ENCODE measurements at places on chromosomes 11 and 22.

- no peak overlapping the region for H3K4me3 ChIP-seq
- H3K4me1 ChIP-seq = peaks cover 36% of the 10 kb centered on the region
- no peaks in the 10 kb centered on the region for H3K27me3 ChIP-seq
Observed at GRCh38 chr11:128208329-128209137, 378.8 kb downstream of the ETS1 start.

DNA sequence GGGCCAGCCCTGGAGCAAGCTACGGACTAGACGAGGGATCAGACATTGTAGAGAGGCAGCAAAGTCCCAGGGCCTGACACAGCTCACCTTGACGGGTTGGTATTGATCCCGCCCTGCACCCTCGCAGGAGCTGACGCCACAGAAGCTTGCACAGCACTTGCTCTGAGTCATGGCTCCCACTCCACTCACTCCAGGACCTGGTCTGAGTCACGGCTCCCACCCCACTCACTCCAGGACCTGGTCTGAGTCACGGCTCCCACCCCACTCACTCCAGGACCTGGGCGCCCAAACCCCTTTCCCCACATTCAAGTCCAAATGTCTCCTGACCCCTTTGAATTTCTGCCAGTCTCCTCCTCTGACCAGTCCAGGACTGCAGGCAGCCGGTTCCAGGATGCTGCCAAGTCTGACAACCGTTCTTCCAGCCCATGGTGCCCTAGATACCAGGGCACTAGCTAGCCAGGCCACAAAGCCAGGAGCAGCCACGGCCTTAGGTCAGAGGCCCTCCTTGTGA, 6.0 kb upstream of the PNPLA5 start:
- H3K4me3 ChIP-seq = no peak overlapping the region
- no peaks in the 10 kb centered on the region for H3K4me1 ChIP-seq
- H3K36me3 ChIP-seq = no peaks in the 10 kb centered on the region

GRCh38 chr11:128469220-128469619, 118.1 kb downstream of the ETS1 start:
- no peak for DNase-seq
- no peak overlapping the region for H3K4me3 ChIP-seq
- H3K36me3 ChIP-seq = peaks cover 36% of the 10 kb centered on the region

- DNase-seq = no peak
- peaks cover 51% of the 10 kb centered on the region for H3K27me3 ChIP-seq
- H3K4me1 ChIP-seq = no peaks in the 10 kb centered on the region
- no peak overlapping the region for H3K4me3 ChIP-seq
- H3K27ac ChIP-seq = no peak overlapping the region
Observed at GRCh38 chr11:79100093-79100910, 340.5 kb downstream of the TENM4 start.

DNA sequence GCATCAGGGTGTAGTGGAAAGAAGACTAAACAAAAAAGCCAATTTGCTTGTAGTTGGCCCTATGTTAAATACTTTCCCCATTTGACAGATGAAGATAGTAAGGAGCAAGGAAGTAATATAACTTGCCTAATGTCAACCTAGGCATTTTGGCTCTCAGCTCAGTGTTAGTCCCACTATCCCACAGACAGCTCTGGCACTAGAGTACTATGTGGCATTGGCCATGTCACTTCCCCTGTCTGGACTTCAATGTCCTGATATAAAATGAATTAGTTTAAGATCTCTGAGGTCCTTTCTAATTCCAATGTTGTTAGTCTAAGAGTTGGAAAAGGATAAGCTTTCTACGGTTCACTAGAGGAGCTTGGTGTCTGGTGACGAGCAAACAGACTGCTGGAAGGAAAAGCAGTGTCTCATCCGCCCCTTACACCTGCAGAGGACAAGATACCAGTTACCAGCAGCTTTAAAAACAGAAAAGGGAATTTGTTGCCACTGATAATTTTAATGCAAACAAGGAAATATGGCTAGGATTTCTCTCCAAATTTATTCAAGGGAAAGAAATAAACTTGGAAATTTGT, 92.5 kb downstream of the RELT start:
- no peak for DNase-seq
- no peaks in the 10 kb centered on the region for H3K36me3 ChIP-seq
- H3K4me1 ChIP-seq = peaks cover 66% of the 10 kb centered on the region
- no peak overlapping the region for H3K4me3 ChIP-seq
- H3K27ac ChIP-seq = peak overlapping the region; percentile 73

DNA sequence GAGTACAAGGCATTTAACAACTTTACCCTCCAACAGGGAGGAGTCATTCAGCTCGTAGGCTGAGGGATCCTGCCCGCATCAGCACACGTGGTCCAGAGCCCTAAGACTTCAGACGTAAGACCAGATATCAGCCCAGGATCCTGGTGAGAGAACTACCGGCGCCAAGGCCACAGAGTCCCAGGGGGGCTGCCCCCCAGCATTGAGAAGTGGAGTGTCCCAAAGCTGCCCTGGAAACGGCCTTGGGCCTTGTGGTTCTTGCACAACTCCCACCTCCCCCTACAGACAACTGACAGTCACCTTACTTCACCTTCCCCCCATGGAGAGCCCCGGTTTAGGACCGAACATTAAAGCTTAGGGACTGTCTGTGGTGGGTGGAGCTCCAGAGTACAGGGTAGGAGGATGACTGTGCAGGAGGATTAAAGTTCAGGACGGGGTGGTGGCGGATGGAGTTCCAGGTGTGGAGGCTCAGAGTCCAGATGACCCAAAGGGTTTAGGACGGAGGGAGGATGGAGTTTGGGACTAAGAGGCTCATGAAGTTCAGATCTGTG, 1.0 kb downstream of the C11orf91 start:
- peak overlapping the region; percentile 69 for H3K4me3 ChIP-seq
- H3K27ac ChIP-seq = peak overlapping the region; percentile 89
- DNase-seq = no peak
- no peaks in the 10 kb centered on the region for H3K36me3 ChIP-seq
- peaks cover 97% of the 10 kb centered on the region for H3K4me1 ChIP-seq

GRCh38 chr11:47308050-47308823, 38.3 kb downstream of the MADD start:
- peaks cover 91% of the 10 kb centered on the region for H3K36me3 ChIP-seq
- H3K27ac ChIP-seq = peak overlapping the region; percentile 90
- H3K4me1 ChIP-seq = peaks cover 34% of the 10 kb centered on the region
- no peaks in the 10 kb centered on the region for H3K27me3 ChIP-seq

- no peak overlapping the region for H3K4me3 ChIP-seq
- H3K27ac ChIP-seq = no peak overlapping the region
- H3K4me1 ChIP-seq = no peaks in the 10 kb centered on the region
Observed at GRCh38 chr11:113555071-113555619, 79.9 kb upstream of the DRD2 start.

- H3K4me1 ChIP-seq = peaks cover 16% of the 10 kb centered on the region
- H3K27me3 ChIP-seq = peaks cover 37% of the 10 kb centered on the region
- no peak for DNase-seq
- no peak overlapping the region for H3K4me3 ChIP-seq
- no peak overlapping the region for H3K27ac ChIP-seq
Observed at GRCh38 chr22:42345458-42345857, 75.0 kb upstream of the TCF20 start.

- no peaks in the 10 kb centered on the region for H3K27me3 ChIP-seq
- peak overlapping the region; percentile 92 for H3K27ac ChIP-seq
- peaks cover 74% of the 10 kb centered on the region for H3K36me3 ChIP-seq
Observed at GRCh38 chr11:112085822-112086421, 634 bp downstream of the TIMM8B start.

GRCh38 chr11:114027926-114028325, 31.6 kb upstream of the ZBTB16 start:
- no peaks in the 10 kb centered on the region for H3K36me3 ChIP-seq
- H3K4me3 ChIP-seq = no peak overlapping the region
- H3K27ac ChIP-seq = no peak overlapping the region
- H3K27me3 ChIP-seq = no peaks in the 10 kb centered on the region

- peaks cover 83% of the 10 kb centered on the region for H3K4me1 ChIP-seq
- DNase-seq = no peak
- H3K27me3 ChIP-seq = no peaks in the 10 kb centered on the region
- no peak overlapping the region for H3K4me3 ChIP-seq
- H3K36me3 ChIP-seq = no peaks in the 10 kb centered on the region
Observed at GRCh38 chr22:40054486-40054885, 59.7 kb downstream of the FAM83F start.

GRCh38 chr11:64510759-64511158, 80.3 kb upstream of the SLC22A12 start:
- no peak for DNase-seq
- peaks cover 96% of the 10 kb centered on the region for H3K27me3 ChIP-seq
- no peak overlapping the region for H3K27ac ChIP-seq
- H3K4me1 ChIP-seq = no peaks in the 10 kb centered on the region
- H3K36me3 ChIP-seq = no peaks in the 10 kb centered on the region

DNA sequence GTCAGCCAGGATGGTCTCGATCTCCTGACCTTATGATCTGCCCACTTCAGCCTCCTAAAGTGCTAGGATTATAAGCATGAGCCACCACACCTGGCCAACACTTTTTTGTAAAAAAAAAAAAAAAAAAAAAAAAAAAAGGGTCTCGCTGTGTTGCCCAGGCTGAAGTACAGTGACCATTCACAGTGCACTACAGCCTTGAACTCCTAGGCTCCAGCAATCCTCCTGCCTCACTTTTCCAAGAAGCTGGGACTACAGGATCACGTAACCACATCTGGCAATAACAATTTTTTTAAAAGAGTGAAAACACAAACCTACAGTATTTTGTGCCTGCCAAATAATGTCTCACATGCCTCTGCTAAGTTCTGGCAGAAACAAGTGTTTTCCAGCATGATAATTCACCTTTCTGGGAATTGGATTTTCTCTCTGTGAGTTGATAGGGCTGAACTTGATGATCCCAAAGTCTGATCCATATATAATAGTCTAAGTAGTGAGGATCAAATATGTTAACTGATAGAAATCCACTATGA, 30.6 kb downstream of the ADORA2A start:
- no peaks in the 10 kb centered on the region for H3K27me3 ChIP-seq
- H3K36me3 ChIP-seq = no peaks in the 10 kb centered on the region
- peaks cover 55% of the 10 kb centered on the region for H3K4me1 ChIP-seq
- DNase-seq = no peak
- peak overlapping the region; percentile 64 for H3K27ac ChIP-seq

- no peak for DNase-seq
Observed at GRCh38 chr22:25882360-25882759, 140.4 kb downstream of the MYO18B start.

DNA sequence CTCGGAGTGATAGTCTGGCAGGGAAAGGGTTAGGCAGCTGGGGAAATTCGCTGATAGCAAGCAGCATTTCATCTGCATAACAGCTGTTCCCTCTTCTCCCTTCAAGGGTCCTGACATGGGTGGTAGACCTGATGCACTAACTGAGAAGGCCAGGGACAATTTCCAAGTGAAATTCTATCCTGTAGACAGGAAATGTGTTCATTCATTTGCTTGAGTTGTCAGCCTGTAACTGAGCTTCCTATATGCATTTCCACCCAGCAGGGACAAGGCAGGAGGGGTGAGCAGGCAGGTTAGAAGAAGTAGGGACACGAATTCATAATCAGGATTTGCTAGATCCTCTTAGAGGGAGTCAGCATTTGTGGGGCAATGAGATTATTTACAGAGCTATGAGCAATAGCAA, 154.3 kb upstream of the NCAM1 start:
- H3K36me3 ChIP-seq = no peaks in the 10 kb centered on the region
- no peak overlapping the region for H3K27ac ChIP-seq
- no peak overlapping the region for H3K4me3 ChIP-seq
- peaks cover 12% of the 10 kb centered on the region for H3K4me1 ChIP-seq

GRCh38 chr11:66886671-66887221, 29.9 kb downstream of the LRFN4 start:
- no peaks in the 10 kb centered on the region for H3K36me3 ChIP-seq
- H3K4me1 ChIP-seq = peaks cover 17% of the 10 kb centered on the region
- H3K27me3 ChIP-seq = no peaks in the 10 kb centered on the region
- H3K27ac ChIP-seq = peak overlapping the region; percentile 48

All from left ventricle myocardium inferior (tissue), 1 donor.